AG09309 (cell line): ENCODE measurements at places on chromosomes 7 and 10.

DNA sequence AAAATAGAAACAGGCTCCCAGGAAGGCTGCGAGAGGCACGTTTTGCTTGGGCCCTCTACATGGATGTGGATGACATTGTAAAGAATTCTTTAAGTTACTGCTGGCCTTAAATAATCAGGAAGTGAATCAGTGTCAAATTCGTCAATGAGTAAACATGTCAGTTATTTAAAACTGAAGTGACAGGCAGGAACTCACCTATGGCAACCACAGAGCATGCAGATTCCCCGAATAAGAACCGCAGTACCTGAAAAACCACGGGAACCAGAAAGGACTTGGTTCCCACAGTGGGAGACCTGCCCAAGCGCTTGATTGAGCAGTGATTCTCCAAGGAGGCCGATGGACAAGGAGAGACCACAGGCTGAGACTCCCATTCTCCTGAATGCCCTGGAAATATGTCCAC is 351.2 kb upstream of the AKR1E2 start:
- DNase-seq = no peak

DNA sequence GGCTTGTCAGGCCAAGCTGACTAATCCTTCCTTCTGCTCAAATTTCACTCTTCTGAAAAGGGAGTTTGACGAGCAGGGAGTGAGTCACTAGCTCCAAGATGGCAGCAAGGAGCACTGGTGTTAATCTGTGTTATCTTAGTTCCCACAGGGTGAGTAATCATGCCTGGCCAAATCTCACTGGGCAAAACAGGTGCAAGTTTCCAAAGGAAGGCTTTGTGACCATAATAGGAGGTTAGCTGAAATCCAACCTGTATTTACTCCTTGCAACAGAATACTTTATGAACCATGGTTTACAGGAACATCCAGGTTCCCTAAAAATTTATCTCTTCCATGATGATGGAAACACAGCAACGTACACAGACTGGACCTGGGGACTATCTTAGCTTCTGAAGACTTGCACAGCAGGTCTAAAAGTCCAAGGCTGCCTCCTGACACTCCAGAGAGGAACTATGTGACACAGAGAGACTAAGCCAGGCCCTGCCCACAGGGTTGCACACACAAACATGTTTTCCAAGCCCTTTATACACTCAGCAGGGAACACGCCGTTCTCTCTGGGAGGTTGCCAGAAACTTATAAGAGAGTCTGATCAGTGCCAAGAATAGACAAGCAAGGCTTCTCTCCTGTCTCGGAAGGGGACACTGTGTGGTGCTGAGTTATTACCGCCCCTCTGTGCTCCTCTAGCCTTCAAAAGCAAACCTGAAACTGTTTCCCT is 46.3 kb downstream of the PDK4 start:
- peak; percentile 10 for DNase-seq

DNA sequence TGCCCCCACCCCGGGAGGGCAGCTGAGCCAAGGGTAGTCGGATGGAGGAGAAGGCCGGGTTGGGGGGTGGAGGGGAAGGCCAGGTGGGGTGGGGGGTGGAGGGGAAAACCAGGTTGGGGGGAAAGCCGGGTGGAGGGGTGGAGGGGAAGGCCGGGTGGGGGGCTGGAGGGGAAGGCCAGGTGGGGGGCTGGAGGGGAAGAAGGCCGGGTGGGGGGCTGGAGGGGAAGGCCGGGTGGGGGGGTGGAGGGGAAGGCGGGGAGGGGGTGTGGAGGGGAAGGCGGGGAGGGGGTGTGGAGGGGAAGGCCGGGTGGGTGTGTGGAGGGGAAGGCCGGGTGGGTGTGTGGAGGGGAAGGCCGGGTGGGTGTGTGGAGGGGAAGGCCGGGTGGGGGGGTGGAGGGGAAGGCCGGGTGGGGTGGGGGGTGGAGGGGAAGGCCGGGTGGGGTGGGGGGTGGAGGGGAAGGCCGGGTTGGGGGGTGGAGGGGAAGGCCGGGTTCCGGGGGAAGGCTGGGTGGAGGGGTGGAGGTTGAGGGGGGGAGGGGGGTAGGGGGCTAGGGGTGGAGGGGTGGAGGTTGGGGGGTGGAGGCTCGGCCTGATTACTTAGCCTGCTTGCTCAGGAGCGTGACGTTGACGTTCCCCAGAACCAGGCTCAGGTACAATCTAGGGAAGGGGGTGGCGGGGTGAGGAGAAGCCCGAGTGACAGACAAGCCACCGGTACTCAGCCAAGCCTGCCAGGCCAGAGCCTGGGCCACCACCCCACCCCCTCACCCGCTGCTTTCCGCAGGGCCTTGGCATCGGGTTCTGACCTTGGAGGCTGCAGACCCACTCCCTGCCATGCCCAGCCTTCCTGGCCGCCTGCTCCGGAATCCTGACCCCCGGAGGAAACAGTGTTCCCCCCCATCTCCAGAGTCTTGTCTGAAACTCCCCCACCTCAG is 5.6 kb downstream of the TMEM120A start:
- no peak for DNase-seq

DNA sequence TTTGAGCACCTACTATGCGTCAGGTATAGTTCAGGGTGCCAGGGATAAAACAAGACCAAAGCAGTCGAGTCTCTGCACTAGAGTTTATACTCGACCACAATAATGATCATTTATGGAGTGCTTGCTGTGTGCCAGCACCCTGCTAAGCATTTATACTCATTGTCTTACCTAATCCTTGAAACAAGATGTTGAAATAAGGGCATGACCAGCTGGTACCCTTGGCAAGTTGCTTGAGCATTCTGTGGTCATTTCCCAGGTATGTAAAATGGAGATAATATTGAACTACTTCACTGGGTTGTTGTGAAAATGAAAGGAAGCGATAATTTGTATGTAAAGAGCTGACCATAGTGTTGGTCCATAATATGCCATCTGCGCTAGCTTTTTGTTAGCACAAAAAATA is 185.4 kb downstream of the CYP26A1 start:
- no peak for DNase-seq

DNA sequence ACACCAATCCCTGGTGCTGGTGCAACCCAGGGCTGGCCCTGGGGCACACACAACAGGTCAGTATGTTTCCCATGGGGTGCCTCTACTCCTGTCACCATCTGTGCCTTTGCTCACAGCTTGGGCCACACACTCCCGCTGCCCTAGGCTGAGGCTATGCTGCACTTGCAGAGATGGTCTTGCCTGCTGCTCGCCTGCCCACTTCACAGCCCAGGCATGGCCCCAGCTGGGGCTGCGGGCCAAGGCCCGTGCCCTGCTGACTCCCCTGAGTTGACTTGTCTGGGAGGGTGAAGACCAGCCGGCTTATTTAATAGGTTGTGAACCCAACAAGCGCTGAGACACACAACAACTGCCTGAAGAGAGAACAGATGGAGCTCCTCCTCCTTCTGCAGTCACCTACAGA is 184.1 kb downstream of the ZNF33B start:
- no peak for DNase-seq

- peak; percentile 32 for DNase-seq
Observed at GRCh38 chr7:18895456-18895855, 222.0 kb downstream of the TWIST1 start.

DNA sequence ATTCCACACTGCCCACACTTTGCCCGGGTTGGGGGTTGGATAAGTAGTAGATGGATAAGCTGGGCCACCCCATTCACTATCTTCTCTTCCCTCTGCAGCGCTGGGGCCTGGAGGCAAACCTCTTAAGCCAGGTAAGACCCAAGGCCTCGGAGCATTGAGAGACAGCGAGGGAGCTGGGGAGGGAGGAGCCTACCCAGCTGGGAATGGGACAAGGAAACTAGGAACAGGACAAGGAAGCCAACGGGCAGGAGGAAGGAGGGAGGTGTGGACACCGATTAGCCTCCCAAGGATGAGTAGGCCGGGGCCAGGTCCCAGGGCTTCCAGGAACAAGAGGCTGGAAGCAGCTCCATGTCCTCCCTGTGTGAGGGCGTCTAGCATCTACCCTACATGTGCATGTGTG is 9.6 kb downstream of the ELN start:
- DNase-seq = no peak

DNA sequence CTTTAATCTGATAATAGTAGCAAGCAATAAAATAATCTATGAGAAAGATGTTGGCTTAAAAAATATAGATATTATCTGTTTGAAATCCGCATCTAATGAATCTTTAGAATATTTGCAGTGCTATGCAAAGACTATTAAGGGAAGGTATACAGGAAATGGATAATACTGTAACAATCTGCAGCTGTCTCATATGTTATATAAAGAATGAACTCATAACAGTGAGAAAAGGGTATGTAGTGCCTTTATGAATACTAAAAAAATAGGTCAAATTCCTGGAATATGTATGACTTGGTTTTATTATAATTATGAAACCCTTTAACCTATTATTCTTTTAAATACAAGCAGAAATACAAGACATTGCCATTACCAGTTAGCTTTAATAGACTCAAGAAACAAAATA is 105.1 kb upstream of the GPR22 start:
- DNase-seq = no peak

- DNase-seq = no peak
Observed at GRCh38 chr10:103558911-103559310, 65.4 kb downstream of the NEURL1 start.

GRCh38 chr10:116686632-116687031 is 55.7 kb downstream of the HSPA12A start:
- DNase-seq = no peak

- DNase-seq = no peak
Observed at GRCh38 chr10:110432814-110433565, 64.7 kb upstream of the DUSP5 start.

GRCh38 chr7:6649241-6649961 is 12.3 kb downstream of the ZNF316 start:
- no peak for DNase-seq

GRCh38 chr10:37654466-37654865 is 202.9 kb downstream of the ZNF248 start:
- DNase-seq = no peak
